Stimulated activated CD4-positive, alpha-beta T cell treated with anti-CD3 and anti-CD28 coated beads, Interleukin-1b, Interleukin-23, amount 100 ng/mL, for 1 hour (primary cell): ENCODE measurements at places on chromosomes 3 and 15.

DNA sequence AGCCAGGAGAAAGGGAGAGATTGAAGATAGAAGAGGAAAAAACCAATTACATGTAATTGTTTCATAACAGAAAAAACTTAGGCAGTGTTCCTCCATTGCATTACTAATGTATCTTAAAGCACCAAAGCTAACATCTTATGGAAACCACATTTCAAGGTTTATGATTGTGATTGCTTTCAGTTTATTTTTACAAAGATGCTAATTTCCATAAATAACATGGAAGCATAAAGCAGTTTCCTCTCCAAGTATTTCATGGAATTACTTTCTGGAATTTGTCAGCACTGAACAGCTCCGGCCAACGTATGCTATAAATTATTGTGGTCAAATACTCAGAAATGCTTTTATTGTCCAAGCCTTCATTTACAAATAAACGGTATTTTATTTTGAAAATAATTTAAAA, 11.6 kb downstream of the ADAMTSL3 start:
- no peak for DNase-seq

- DNase-seq = no peak
Measured at GRCh38 chr3:9036404-9037131, 73.3 kb upstream of the RAD18 start.

DNA sequence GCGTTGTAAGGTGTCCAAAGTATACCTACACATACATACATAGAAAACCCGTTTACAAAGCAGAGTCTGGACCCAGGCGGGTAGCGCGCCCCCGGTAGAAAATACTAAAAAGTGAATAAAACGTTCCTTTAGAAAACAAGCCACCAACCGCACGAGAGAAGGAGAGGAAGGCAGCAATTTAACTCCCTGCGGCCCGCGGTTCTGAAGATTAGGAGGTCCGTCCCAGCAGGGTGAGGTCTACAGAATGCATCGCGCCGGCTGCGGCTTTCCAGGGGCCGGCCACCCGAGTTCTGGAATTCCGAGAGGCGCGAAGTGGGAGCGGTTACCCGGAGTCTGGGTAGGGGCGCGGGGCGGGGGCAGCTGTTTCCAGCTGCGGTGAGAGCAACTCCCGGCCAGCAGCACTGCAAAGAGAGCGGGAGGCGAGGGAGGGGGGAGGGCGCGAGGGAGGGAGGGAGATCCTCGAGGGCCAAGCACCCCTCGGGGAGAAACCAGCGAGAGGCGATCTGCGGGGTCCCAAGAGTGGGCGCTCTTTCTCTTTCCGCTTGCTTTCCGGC, 318.6 kb downstream of the FGF12 start:
- no peak for DNase-seq

DNA sequence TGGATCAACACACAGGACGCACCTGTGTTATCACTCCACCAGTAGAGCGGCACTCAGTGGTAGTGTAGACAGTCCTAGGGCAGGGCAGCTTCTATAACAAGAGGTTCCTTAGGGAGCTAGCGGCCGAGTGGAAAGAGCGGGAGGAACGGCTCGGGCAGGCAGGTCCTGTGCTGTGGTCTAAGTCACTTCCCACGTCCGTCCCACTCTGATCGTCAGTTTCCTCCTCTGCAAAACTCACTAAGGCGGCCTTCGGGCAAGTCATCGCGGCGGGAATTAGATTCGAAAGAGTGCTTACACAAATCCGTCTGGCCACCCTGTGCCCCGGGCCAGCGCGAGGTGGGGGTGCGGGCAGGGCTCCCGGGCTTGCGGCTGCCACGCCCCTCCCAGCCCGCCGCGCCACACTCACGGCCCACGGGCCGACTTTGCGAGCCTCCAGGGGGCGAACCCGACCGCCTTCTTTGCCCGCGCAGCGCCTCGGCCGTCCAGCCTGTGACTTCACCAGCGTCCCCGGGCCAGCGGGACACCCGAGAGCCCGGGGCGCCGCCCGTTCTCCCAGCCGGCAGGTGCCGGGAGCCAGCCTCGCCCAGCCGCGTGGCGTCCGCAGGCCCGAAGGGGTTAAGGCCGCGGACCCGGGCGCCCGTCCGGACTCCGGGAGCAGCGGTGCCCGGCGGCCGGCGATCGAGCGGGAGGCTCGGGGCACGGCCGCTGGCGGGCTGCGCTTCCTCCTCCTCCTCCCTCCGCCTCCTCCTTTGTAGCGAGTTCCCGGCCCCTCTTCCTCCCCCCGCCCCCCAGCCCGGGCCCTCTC, 416 bp upstream of the CORO2B start:
- no peak for DNase-seq

DNA sequence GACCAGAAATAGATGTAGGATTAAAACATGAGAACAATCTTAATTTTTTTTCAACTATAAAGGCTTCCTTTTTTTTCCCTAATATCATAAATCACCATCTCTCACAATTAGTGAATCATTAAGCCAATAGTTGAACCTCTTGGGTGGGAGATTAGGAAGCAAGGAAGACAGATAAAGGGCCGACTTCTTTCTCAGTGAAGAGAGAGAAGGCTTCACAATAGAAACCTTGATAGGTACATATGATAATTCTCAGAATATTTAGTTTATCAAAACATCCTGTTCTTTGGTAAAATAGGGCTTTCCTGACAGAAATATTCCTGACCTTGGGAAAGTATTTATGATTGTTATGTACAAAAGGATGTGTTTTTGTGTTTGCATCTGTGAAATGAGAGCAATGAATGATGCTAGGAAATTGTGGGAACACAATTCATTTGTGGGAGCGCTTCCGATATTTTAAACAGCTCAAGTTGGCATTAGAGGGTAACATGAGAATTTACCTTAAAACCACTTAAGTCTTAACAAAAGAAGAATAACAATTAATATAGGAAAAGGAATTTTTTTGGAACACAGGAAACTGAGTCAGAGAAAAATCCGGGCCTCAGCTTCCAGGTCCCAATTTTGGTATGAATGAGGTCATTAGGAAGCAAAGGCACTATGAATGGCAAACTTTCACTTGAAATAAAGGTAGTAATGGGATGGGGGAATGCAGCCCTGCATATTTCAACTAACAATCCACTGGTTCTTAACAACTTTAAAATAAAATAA, 263.2 kb upstream of the TGFBR2 start:
- DNase-seq = no peak

DNA sequence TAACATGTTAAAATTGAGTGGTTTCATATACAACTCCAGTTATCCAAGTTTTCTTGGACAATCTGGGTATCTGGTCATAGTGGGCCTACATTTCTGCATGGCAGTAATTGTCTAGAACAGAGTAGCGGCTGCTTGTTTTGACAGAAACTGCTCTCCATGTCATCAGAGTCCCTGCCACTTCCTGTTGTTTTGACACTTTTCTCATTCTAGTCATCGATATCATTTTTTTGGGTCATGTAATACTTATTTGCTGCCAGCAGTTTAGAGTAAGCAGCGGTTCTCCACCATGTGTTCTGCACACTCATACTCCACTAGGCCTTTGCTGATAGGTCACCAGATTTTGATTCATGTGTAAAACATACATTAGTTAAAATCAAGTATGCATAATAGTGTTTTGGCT, 81.5 kb downstream of the SLC25A26 start:
- no peak for DNase-seq
